ENCODE measurements at places on chromosomes 2 and 18.

GRCh38 chr2:143584936-143585335 lies 455.7 kb downstream of the ARHGAP15 start:
- no peak overlapping the region for H3K27ac ChIP-seq
- no peak overlapping the region for H3K4me3 ChIP-seq

DNA sequence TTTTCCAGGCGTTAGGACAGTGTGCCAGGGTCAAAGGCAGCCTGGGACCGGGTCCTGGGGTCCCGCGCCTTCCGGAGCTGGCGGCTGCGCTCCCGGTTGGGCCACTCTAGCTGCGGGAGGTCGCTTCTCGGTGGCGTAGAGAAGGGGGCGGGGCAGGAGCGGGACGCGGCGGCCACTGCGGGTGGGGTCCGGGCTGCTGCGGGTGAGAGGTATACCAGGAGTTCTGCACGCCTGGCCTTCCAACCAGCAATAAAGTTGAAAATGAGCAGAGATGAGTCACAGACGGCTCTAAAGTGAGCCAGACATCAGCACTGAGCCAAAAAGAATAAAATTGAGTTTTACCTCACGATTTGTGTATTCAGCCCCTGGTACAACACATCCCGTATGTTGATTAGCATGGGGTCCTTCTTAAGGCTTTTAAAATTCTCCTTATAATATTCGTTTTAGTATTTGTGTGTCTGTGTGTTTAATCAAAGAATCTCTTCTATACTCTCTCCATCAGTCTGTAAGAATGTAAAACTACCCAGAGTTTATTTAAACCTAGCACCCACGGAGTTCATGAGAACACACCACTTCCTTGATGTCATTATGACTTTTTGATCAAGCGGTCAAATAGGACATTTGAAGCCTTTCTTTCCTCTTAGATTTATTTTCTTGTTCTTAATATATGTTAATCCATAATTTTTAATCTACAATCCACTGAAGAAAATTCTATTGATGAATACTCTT lies at the start of gene C1GALT1C1L:
TSS of gene C1GALT1C1L (minus strand) at position 108 of the 729 bp plus-strand sequence. CDS start at position 1, 107 bp downstream.
- H3K4me1 ChIP-seq = peaks cover 3% of the 10 kb centered on the region
- peaks cover 3% of the 10 kb centered on the region for H3K36me3 ChIP-seq
- no peak for DNase-seq

GRCh38 chr2:201185863-201186262 lies 2.9 kb downstream of the CASP10 start:
- peaks cover 42% of the 10 kb centered on the region for H3K4me1 ChIP-seq
- H3K27me3 ChIP-seq = no peaks in the 10 kb centered on the region
- H3K27ac ChIP-seq = peak overlapping the region; percentile 95
- no peaks in the 10 kb centered on the region for H3K36me3 ChIP-seq
- H3K4me3 ChIP-seq = peak overlapping the region; percentile 95

GRCh38 chr2:236103981-236104380 lies 64.2 kb downstream of the GBX2 start:
- no peak for DNase-seq
- H3K36me3 ChIP-seq = no peaks in the 10 kb centered on the region
- H3K4me1 ChIP-seq = no peaks in the 10 kb centered on the region
- no peak overlapping the region for H3K27ac ChIP-seq
- H3K27me3 ChIP-seq = peaks cover 11% of the 10 kb centered on the region
- H3K4me3 ChIP-seq = no peak overlapping the region

GRCh38 chr2:161241894-161242293 lies 66.3 kb upstream of the PSMD14 start:
- H3K4me1 ChIP-seq = peaks cover 39% of the 10 kb centered on the region
- no peak overlapping the region for H3K4me3 ChIP-seq
- peaks cover 2% of the 10 kb centered on the region for H3K36me3 ChIP-seq
- H3K27me3 ChIP-seq = no peaks in the 10 kb centered on the region

GRCh38 chr2:144215701-144216675 lies 303.9 kb downstream of the ZEB2 start:
- H3K4me3 ChIP-seq = peak overlapping the region; percentile 19
- H3K4me1 ChIP-seq = peaks cover 16% of the 10 kb centered on the region
- H3K27me3 ChIP-seq = no peaks in the 10 kb centered on the region
- peak overlapping the region; percentile 49 for H3K27ac ChIP-seq
- no peak for DNase-seq
- no peaks in the 10 kb centered on the region for H3K36me3 ChIP-seq

GRCh38 chr2:233115121-233115520 lies 55.0 kb downstream of the INPP5D start:
- peaks cover 2% of the 10 kb centered on the region for H3K36me3 ChIP-seq
- peak overlapping the region; percentile 56 for H3K27ac ChIP-seq
- no peak overlapping the region for H3K4me3 ChIP-seq
- no peak for DNase-seq

DNA sequence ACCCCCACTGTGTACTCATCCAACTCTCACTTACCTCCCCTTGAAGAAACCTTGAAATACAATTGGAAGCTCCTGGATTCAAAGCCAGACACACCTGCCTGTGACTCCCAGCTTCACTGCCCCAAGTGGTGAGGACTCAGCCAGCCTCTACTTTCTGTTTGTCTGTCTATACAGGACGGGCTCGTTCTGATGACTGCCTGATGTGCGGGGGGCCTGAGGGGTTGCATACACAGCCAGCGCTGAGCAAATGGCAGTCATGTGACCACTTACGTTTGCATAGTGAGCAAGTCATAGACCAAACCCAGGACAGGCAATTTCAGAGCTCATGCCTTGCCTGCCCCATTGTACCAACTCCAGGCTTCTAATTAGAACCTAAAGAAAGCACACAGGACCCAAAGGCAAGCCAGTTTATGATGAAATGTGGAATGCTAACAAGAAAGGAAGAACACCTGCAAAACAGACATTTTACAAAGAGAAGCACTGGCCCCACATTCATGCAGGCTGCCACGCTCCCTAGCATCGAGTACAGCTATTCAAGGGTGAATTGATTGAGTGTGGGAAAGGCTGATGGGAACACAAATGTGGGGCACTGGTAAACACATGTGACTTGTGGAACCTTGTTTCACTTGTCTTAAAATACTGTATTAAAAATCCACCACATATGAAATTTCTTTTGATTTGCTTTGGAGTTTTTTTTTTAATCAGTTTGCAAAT lies 137.8 kb downstream of the LNPK start:
- DNase-seq = no peak
- no peak overlapping the region for H3K4me3 ChIP-seq
- peaks cover 2% of the 10 kb centered on the region for H3K36me3 ChIP-seq
- no peak overlapping the region for H3K27ac ChIP-seq
